ENCODE measurements at places on chromosomes 4 and X.

DNA sequence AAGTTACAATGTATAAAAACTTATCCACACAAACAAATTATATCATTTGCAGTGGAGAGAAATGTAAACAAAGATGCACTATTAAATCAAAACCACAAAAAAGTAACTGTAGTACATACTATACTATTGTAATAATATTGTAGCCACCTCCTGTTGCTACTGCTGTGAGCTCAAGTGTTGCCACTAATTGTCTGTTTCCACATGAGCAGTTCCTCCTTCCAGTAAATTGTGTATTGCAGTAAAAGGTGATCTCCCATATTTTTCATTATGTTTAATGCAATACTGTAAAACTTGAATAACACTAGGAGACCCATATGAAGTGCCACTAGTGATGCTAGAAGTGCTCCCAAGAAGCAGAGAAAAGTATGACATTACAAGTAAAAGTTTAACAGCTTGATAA, 11.7 kb downstream of the LIN54 start:
- DNase-seq, result no peak

DNA sequence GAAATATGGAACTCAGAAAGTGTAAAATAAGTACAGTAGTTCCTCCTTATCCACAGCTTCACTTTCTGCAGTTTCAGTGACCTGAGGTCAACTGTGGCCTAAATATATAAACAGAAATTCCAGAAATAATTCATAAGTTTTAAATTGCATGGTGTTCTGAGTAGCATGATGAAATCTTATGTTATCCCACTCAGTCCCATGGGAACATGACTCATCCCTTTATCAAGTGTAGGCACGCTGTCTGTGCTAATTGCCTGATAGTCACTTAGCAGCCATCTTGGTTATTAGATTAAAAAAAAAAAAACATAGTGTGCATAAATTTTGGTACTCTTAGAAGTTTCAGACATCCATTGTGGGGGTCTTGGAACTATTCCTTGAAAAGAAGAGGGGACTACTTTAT, 983.4 kb upstream of the ADGRL3 start:
- DNase-seq, result no peak

DNA sequence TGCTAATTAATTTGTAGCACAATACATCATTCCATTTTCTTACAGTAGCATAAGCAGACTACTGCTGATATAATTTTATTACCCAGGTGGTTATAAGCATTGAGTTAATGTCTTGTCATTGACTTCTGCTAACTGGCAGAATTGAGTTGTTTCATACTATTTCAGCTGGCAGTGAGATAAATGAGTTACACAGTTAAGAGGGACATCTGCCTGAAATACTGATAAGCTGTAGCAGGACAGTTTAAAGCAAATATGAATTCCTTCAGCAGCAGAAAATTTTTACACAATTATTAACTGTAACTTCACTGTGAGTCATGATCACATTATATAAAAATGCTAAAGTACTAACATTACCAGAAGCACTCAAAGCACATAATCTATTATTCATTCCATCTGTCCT, 326.8 kb downstream of the INPP4B start:
- DNase-seq, result no peak

DNA sequence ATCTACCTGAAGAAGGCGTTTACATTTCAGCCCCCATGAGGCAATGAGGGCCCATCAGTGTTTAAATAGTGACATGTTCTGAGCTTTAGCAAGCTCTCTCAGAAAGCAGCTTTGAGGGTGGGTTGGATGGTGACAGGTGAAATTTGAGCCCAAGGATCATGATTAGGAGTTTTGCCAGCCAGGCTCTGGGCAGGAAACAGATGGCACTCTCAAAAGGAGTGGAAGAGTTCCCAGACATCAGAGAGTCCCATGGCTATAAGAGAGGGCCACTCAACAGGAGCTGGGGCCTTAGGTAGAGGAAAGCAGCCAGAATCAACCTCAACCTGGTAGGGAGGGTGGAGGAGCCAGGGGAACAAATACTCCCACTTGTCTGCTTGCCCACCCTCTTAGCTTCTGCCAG, 499.8 kb downstream of the MID1IP1 start:
- DNase-seq, result no peak

- DNase-seq, result no peak
Observed at GRCh38 chr4:70712150-70712549, 9.6 kb upstream of the RUFY3 start.

DNA sequence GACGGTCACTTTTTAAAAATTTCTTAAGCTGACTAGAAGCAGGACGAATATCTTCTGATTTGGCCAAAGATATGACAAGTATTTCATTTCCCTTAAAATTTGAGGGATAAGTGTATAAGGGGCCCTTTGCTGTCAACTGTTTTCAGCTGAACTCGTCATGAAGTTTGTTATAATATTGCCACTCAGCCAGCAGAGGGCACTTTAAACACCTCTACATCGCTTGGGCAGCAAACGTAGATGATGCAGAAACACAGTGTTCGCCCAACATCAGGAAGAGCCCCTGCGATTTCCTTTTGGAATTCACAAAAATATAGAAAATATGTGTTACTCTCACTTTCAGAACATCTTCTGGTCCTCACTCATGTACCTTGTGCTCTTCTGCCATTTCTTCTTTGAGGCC, 435.7 kb upstream of the FMR1 start:
- DNase-seq, result no peak

Measured in stimulated activated CD4-positive, alpha-beta T cell treated with anti-CD3 and anti-CD28 coated beads, Interleukin-12 subunit alpha, Interleukin-12 subunit beta, amount 100 ng/mL, for 4 hours (primary cell).